ENCODE measurements at places on chromosomes 5 and 9. TPM values are rescaled to one million over a fixed set of nuclear protein-coding genes. Genes with fewer than 3 reads are reported as not detected.

The AK8 gene
- 0.32 TPM for total RNA-seq

The PSD2 gene
- 0.07 TPM for total RNA-seq

The LMX1B gene
- total RNA-seq = not detected

The ANKRD33B gene
- 5.3 TPM for total RNA-seq

The ANKRD34B gene
- total RNA-seq = not detected

The OBP2B gene
- total RNA-seq = not detected

The RNF183 gene
- not detected for total RNA-seq

The PHF24 gene
- total RNA-seq = not detected

All from T-helper 17 cell (primary cell).